Stimulated activated CD8-positive, alpha-beta memory T cell treated with anti-CD3 and anti-CD28 coated beads, Interleukin-4, amount 100 ng/mL, for 48 hours (primary cell): ENCODE measurements at places on chromosomes 12 and 14.

- DNase-seq: no peak
Observed at GRCh38 chr12:130948751-130949150, 5.0 kb upstream of the ADGRD1 start.

GRCh38 chr12:30908076-30908721 lies 18.3 kb upstream of the TSPAN11 start:
- no peak for DNase-seq

DNA sequence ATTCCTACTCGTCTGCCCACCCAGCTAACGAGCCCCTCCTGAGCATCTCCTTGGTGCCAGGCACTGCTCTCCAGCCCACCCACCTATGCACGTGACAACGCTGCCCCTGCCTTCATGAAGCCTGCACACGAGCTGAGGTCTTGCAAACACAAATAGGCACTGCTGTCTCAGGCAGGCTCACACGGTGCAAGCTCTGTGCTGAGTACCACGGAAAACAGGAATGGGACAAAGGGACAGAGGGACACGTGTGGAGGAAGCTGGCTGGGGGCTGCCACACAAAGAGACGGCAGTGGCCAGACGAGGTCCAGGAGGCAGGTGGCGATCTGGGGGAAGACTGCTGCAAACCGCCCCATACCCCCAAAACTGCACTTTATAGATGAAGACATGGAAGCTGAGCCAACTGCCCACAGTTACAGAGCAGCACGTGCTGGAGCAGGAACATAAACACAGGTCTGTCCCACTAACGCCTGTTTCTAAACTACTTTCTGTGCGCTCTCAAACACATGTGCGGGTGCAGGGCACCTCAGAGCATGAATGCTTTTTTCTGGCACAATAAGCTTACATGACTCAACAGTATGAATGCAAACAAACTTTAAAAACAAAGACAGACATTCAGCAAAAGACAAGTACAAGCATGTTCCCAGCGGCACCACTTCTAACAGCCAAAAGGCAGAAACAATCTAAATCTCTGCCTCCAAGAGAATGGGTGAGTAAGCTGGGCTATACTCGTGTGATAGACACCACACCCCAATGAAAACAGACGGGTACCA lies 64.5 kb downstream of the AMN start:
- no peak for DNase-seq

GRCh38 chr12:57097554-57097835 lies 8.6 kb downstream of the NAB2 start:
- no peak for DNase-seq

- DNase-seq: no peak
Observed at GRCh38 chr12:94684416-94685142, 34.2 kb upstream of the TMCC3 start.

DNA sequence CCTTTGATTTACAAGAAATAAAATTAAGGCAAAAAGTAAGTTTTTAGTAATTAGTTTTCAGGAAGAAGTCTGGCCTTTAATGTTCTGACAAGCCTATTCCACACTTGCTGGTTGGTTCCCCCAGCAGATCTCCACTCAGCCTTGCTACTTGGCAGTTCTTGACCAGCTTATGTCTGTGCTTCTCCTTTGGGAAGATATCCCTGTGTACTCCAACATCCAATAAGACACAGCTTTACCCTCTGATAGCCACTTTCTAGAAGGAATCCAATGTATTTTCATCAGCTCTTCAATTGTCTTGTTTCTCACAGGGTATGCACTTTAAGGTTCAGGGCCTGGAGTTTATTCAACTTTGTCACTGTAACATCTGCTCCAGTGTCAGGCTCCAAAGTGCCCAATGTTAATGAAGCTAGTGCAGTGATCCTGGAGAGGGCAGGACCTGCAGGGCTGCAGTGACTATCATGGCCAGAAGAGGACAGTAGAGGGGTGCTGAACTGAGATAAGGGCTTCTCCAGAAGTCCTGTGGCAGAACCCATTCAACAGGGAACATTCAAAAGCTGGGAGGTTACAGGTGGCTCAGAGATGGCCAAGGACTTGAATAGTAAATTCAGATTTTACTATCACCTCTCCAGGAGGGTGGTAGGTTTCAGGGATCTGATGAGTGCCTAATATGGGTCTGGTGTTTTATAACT lies 22.9 kb downstream of the JKAMP start:
- DNase-seq: peak; percentile 72

DNA sequence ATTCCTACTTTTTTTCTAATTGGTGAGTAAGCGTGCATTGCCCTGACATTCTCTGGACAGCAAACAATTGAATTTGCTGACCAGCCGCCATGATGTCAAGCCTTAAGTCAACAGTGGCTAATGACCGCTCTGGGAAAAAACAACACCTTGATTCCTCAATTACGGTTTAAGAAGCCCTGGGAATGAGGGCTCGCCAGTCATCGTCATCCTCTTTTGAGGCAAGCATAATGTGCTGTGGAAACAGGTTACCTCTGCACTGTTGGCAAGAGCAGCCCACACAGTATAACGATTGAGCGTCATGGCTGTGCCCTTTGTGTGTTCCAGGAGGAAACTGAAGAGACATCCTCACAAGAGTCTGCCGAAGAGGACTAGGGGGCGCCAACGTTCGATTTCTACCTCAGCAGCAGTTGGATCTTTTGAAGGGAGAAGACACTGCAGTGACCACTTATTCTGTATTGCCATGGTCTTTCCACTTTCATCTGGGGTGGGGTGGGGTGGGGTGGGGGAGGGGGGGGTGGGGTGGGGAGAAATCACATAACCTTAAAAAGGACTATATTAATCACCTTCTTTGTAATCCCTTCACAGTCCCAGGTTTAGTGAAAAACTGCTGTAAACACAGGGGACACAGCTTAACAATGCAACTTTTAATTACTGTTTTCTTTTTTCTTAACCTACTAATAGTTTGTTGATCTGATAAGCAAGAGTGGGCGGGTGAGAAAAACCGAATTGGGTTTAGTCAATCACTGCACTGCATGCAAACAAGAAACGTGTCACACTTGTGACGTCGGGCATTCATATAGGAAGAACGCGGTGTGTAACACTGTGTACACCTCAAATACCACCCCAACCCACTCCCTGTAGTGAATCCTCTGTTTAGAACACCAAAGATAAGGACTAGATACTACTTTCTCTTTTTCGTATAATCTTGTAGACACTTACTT lies 138.9 kb downstream of the HMGA2 start:
- peak; percentile 45 for DNase-seq

DNA sequence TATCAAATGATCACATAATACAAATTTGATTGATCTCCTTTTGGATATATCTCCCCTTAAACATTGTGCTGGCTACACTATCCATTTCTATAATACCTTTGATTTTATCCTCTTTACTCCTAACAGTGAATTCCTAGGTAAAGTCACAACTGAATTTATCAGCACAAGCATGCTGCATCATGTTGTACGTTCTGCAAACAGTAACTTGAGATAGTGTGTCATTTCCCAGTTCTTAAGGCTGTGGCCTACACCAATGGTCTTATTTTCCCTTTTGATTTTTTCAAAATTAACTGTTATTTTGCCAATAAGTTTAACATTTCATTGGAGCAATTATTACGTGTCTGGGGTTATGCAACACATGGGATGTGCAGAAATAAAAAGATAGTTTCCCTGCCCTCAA lies 24.8 kb downstream of the PRKCH start:
- DNase-seq: no peak

DNA sequence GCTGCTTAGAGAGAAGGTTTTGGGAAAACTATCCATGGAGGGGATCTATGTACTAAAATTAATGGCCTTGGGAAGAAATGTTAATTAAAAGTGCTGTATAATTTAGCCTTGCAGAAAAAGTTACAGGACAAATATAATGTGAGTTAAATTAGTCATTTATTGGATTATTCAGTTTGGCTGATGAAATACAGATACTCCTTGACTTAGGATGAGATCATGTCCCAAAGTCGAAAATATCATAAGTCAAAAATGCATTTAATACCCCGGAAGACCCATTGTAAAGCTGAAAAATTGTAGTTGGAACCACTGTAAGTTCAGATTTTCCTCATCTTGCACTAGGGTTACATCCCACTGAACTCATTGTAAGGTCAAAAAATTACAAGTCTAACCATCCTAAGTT lies 9.7 kb downstream of the RTRAF start:
- DNase-seq: no peak

- DNase-seq: peak; percentile 59
Observed at GRCh38 chr12:121579190-121579791, 1.5 kb downstream of the KDM2B start.

- no peak for DNase-seq
Observed at GRCh38 chr12:117685110-117685926, 283.5 kb downstream of the KSR2 start.

DNA sequence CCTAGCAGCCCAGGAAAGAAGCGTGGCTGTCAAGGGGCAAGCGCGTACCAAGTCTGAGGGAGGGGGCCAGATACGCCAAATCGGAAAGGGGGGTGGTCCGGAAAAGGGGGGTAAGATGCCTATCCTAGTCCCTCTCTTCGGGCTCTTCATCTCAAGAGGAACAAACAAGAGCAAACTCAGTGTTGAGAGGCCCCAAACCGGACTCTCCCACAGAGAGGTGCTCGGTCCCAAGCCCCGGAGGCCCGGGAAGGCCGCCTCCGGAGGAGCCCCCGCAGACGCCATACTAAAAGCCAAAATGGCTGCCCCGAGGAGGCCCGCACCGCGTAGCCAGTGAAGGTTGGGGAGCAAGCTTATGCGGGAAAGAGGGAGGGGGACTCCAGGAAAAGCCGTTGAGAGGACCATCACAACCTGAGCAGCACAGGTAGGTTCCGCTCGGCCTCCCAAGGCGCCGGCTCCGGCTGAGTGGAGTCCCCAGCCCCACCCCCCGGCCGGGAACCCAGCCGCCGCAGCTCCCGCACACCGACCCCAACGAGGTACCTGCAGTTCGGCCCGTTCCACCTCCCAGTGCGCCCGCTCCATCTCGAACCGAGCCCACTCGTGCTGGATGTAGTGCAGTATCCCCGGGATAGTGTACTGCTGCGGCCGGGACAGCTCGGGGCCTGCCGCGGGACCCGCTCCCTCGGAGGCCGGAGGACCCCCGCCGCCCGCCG lies at the start of gene AP4S1:
Gene AP4S1, plus strand, starts transcription at position 283 of the 710 bp plus-strand sequence. CDS start 40,548 bp downstream, outside the sequence.
- DNase-seq: peak; percentile 66

- no peak for DNase-seq
Observed at GRCh38 chr12:278046-278445, 15.4 kb upstream of the SLC6A13 start.

- no peak for DNase-seq
Observed at GRCh38 chr12:21568115-21568514, 36.5 kb downstream of the GYS2 start.

DNA sequence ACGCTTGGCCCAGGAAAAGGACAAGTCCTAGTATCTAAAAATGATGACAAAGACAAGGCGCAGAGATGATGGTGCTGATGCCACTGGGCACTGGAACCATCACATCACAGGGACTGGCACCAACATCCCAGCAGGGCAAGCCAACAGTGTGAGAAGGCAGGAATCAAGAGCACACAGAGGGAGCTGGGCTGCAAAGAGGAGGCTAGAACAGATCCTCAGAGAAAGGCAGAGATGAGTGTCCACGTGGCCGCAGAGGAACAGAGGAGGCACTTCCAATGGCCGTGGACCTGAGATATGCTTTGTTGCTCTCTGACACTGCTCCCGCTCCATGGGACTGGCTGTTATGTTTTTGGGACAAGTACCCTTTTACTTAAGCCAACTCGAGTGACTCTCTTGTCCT lies 17.9 kb downstream of the FOXN3 start:
- no peak for DNase-seq

DNA sequence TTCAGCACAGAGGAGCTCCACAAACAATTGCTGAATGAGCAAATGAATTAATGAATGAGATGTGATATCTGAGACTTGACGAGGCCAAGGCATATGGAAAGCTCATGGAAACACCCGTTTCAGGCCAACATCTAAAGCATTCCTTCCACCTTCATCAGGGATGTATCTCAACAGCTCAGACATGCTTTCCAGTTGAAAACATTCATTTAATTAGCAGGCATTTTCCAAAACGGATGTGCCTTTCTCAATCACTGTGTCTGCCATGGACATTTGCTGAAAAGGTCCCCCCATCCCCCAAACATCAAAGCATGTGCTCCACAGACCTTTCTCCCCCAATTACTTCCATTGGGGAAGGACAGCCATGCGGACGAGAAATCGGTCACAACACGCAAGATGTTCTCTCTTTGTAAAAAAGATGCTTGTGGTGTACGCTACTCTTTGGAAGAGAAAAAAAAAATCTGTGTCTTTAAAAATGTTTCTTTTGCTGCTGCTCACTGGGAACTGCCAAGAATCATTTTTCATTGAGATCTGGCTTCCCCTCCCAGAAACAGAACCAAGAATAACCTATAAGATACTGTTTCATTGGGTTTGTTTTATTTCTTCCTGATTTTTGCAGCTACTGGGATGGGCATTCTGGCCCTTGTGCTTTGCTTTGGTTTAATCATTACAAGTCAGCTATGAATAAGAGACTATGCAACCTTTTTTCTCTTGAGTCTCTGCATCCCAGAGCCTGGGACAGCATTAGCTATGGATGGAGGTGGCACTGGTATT lies 528.2 kb downstream of the MED13L start:
- no peak for DNase-seq

DNA sequence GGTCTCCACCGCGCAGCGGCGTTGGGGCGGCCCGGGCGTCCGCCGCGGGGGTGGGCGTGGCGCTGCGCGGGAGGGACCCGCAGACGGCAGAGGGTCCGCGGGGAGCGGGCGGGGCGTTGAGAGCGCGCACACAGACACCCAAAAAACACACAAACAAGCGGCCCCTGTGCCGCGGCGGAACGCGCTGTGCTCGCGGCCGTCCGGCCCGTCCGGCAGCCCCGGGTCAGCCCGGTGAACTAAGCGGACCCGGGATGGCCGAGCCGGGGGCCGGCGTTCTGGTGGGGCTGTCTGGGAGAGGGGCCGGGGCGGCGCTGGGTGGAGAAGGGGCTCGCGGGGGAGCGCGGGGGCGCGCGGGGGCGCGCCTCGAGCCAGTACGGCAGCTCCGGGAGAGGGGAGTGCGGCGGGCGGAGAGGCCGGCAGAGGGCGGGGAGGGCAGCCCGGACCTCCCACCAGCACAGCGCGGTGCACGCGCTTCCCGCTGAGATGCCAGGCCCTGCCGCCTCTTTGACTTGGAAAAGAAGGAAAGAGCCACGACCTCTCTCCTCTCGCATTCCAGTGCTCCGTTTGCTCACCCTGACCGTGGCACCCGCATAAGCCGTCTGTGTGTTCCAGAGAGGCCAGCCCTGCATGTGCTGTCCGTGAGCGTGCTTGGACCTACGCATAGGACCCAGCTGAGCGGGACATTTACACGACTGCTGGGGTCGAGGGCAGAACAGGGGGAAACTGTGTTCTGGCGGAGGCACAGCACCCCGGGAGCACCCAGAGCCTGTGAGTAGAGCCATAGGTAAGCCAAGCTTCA lies 10.3 kb downstream of the SLC6A12 start:
- no peak for DNase-seq

- DNase-seq: no peak
Observed at GRCh38 chr14:50335389-50335788, 23.3 kb downstream of the DMAC2L start.

- DNase-seq: no peak
Observed at GRCh38 chr14:74469548-74470518, 23.3 kb downstream of the NPC2 start.

GRCh38 chr14:93369713-93370266 lies 22.8 kb downstream of the COX8C start:
- no peak for DNase-seq
